ENCODE measurements at places on chromosomes 11 and 22.

DNA sequence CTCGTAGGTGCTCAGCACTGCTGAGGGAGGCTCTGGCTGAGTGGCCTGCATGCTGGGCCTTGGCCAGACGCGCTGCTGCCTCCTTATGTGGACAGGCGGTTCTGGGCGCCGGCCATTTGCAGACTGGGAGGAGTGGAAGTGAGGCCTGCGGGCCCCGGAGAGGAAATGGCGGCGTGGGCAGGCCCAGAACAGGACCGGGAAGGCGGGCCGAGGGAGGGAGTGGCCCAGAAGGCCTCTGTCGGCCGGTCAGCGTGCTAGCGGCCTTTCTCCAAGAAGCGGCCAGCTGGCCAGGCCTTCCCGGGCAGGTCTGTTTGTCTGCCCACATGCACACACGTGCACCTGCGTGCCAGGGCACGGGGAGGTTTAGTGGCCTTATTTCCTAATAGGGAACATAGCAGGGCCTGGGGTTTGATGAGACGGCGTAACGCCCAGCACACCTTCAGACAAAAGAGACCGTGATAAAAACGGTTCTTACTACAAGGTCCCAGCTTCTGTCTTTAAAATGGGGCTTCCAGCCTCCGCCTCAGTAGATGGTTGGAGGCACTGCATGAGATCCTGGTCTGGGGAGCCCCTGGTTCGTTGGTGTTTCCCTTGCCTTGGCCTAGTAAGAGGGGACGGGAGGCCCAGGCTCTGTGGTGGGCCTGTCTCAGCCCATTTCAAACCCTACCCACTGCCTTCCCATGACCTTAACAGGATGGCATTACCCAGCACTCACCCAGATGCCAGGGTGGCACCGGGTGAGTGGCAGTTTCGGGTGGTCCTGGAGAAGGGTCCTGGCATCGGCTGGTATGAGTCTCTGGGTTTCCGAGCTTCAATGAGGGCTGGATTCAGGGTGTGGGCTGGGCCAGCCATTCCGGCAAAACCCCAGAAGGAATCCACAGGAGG is 65.1 kb upstream of the PPARA start:
- DNase-seq: no peak

GRCh38 chr11:19714387-19715363 is 2.0 kb downstream of the NAV2 start:
- no peak for DNase-seq

DNA sequence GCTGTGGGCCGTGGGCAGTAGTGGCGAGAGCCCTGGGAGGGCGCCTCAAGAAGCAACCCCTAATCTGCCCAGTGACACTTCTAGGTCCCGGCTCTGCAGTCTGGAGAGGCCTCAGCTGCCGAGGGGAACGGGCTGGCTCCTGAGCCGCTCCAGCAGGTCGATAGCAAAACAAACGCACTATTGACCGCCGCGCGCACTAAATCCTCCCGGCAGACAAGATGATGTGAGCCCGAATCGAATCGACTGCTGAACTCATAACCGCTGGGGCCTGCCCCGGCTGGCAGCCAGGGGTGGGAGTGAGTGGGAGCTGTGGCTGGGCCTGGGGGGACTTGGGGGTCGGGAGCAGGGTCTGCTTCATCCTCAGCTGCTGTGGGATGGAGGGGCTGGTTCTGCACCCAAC is 36.1 kb downstream of the FLRT1 start:
- no peak for DNase-seq

GRCh38 chr22:20296598-20296997 is 23.3 kb downstream of the DGCR6L start:
- no peak for DNase-seq

DNA sequence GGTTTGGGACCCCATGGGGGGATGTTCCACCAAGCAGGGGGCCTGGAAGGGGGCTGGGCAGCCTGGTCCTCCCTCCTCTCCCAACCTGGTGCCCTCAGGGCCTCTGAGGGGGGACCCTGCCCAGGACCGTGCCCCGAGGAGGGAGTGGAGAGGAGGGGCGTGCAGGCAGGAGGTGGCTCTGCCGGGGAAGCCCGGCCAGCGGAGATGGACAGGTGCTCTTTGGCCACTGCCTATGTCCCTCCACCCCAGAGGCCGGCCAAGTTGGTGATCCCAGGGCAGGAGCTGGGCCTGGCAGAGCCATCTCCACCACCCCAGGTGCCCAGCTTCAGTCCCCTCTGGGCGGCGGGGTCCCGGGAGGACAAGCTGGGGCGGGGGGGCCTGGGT is 2.4 kb downstream of the MUC2 start:
- no peak for DNase-seq

DNA sequence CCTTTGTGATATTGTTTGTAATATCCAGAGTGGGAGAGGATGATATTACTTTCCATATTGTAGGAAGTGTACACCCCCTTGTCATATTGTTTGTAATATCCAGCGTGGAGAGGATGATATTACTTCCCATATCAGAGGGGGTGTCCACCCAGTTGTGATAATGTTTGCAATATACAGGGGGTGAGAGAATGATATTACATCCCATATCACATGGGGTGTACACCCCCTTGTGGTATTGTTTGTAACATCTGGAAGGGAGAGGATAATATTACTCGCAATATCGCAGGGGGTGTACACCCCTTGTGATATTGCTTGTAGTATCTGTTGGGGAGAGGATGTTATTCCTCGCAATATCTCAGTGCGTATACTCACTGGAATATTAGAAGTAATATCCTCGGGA is 61.5 kb downstream of the PRSS23 start:
- DNase-seq: no peak

GRCh38 chr11:115214644-115215234 is 289.5 kb downstream of the CADM1 start:
- DNase-seq: no peak
